ENCODE measurements at places on chromosomes 13 and 19.

- DNase-seq = no peak
Observed at GRCh38 chr13:111491659-111492058, 171.2 kb downstream of the TEX29 start.

DNA sequence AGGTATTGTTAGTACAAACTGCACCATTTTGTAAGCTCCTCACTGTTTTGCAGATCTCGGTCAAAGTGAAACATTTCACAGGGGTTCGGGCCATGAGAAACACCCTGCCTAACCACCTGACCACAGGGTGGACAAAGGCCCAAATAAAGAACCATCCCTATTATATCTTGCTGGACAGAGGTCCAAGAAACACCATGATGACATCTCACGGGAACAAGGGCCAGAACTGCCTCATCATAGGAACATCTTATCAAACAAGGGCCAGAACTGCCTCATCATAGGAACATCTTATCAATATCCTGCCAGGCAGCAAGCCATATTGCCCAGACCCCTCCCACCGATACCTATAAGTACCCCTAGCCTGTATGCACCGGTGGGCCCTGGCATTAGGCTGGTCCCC is 99.7 kb downstream of the PCDH9 start:
- DNase-seq = no peak

DNA sequence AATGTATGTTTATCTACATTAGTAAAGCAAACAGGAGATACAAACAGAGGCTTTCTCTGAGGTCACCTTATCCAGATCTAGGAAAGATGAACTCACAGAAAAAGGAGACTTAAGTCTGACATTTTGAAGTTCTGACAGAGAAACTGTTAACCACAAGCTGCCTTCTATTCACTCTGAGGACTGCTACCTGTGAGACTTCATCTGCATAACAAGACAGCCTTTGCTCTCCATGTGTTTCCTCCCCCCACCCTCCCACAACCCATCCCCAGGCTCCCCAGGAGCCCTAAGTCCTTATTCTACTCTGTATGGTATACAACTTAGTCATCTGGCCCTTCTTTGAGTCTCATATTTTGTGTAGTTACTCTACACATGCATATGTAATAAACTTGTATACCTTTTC is 699.0 kb downstream of the FGF9 start:
- no peak for DNase-seq

- DNase-seq = no peak
Observed at GRCh38 chr13:33134213-33134612, 118.0 kb downstream of the KL start.

DNA sequence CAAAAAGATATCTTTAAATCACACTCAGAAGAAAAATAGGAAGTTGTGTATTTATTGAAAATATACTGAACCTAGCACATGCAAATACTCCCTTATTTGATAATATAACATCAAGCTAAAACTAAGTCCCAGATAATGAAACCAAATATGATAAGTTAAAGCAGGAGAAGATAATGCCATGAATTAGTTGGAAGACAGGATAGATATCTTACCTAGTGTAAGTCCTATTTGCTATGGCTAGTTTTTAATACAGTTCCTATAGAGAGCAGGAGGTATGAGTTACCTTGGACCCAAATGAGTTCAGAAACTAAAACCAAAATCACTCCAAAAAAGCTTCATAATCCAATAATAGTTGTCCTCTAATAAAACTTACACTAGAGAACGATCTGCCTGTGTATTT is 1407.1 kb upstream of the MIR17HG start:
- no peak for DNase-seq

DNA sequence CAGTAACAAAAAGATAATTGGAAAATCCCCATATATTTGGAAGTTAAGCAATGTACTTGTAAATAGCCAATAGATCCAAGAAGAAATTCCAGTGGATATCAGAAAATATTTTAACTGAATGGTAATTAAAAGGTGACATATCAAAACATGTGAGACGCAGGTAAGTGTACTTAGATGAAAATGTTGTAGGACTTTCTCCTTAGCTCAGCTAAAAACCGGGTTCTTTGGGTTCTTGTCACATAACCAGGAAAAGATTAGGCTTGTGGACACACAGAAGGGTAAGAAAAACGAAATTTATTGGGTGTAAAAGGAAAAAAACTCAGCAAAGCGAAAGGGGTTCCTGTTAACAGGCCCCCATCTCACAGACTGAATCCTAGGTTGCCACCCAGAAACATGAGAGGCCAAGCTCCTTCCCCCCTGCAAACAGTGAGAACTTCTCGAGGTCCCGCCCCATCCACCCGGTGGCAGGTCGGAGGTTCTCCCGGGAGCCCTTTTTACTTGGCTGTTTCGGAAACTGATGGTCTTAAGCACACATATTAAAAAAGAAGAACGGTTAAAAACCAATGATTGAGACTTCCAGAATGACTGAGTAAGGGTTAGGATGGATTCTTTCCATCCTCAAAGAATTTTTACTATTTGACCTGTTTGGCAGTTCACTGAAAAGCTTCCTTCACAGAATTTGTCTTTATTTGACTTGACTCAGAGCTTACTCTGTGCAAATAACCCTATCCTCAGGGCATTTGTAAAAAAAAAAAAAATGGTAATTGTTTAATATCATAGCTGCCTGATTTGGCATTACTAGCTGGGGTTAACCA is 3.1 kb upstream of the CCDC70 start:
- DNase-seq = no peak

GRCh38 chr13:43128504-43128961 is 105.1 kb downstream of the DNAJC15 start:
- no peak for DNase-seq

DNA sequence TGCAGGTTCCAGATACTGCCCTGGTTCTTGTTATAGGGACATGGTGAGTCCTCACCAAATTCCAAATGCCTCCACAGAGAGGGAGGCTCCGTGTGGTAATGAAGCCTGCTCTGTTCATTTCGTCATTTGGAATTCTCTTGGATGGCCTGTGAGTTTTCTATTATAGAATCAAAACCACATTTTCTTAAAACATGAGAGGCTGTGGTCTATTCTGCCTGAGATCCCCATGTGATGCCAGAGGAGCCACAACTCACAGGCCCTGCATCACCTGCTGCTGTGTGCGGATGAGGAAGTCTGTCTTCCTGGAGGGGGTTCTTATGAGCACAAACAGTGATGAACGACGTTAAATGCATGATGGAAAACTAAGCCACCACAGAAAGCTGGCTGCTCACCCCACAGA is 264.4 kb downstream of the UQCRFS1 start:
- DNase-seq = no peak

DNA sequence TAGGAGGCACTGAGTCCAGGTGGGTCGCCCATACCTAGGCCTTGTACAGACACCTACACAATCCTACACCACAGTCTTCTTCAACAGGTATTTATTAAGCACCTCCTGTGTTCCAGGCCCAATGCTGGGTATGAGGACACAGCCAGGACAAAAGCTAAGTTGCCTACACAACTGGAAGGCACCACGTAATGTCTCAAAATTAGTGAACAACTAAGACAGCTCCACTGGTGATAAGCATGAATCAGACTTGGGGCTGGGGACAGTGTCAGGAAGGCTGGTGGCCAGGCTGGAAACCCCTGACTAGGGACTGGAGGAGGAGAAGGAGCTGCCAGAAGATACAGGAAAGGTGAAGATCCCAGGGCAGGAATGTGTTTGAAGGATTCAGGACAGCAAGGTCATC is 2.4 kb downstream of the SMIM24 start:
- no peak for DNase-seq

DNA sequence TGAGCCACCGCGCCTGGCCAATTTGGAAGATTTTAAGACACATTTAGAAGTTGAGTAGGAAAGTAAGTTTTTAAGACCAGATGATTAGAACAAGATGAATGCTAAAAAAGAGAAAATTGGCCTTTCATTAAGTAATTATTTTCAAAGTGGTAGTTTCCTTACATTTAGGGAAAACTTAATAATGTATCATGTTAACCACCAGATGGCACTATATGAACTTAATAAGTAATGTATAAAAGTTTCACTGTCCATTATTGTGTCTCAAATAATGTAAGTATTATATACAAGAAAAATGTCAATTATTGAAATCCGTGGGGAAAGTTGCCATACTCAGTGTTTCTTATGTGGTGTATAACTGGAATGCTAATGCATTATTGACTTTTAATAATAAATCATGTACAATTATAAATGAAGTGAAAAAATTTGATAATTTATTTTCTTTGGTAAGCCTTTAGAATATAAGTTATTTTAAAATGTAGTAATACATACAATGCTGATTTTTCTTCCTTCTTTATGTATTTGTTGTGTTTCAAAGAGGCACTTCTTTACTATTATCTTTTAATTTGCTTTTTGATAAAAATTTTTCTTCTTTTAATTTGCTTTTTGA is 29.2 kb downstream of the COG6 start:
- no peak for DNase-seq

GRCh38 chr19:55590109-55590508 is 9.2 kb downstream of the FIZ1 start:
- DNase-seq = no peak

GRCh38 chr13:45695198-45695730 is 6.9 kb upstream of the CBY2 start:
- no peak for DNase-seq

DNA sequence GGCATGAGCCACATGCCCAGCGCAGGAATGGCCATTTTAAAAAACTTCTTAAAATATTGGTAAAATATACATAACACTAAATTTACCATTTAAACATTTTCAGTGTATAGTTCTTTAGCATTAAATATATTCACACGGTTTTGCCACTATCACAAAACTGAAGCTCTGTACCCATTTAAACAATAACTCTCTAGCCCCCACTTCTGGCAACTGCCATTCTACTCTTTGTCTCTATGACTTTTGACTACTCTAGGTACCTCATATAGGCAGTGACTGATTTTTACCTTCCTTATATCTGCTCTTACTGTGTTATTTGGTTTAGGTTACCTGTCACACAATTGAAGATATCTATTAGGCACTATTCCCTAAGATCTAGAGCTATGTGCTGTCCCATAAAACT is 2.3 kb upstream of the KBTBD7 start:
- DNase-seq = no peak

GRCh38 chr13:33381906-33382305 is 96.4 kb upstream of the STARD13 start:
- no peak for DNase-seq

GRCh38 chr19:49749055-49749716 is 13.9 kb downstream of the TSKS start:
- DNase-seq = no peak

DNA sequence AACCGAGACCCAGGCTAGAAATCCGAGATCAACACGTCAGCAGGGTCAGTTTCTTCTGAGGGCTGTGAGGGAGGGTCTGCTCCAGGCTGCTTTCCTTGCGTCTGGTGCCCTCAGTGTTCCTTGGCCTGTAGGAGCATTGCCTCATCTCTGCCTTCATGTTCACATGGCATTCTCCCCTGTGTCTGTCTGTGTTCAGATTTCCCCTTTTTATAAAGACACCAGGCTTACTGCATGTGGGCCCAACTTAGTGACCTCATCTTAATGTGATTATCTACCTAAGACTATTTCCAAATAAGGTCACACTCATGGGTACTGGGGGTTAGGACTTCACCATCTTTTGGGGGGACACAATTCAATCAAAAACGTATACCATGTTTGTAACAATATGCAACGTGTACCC is 57.2 kb upstream of the C1QTNF9 start:
- no peak for DNase-seq

- DNase-seq = no peak
Observed at GRCh38 chr19:1585243-1585580, 7.5 kb downstream of the MBD3 start.

DNA sequence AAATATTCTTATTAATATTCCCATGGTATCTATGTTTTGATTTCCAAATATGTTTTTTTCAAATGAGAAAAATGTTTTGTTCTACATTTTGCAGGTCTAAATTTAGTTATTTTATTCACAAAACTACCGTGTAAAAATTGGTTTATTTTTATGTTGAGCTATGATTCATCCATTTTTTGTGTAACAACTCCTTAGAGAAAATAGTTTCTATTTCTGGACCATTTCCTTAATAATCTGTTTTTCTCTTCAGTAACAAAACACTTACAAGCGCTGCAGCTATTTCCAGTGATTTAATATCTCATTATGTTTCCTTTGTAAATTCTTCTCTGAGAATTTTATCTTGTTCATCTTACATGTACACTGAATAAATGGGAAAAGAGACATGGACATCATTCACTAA is 550.7 kb upstream of the SLITRK5 start:
- DNase-seq = no peak

DNA sequence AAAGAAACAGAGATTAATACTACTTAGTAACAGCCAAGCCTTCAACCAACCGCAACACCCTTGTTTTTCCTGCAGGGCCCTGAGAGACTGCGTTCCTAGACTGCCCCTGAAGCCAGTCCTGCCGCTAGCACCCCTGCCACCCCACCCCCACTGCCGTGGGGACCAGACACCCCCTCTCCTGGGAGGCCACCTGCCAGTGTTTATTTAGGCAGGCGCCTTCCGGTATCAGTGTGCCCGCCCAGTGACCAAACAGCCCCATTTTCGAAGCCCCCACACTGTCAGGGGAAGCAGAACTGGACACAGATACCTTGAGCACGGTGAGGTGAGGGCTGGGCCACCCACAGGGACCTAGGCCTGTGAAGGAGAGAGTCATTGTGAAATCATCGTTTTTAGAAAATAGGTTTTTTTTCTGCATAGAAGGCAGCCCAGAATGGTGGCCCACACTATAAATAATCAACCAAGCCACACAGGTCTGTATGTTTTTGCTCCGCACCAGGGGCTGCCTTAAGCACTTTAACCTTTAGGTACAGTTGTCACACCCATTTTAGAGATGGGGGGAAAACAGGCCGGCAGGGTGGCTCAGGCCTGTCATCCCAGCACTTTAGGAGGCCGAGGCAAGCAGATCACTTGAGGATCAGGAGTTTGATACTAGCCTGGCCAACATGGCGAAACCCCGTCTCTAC is 3.5 kb upstream of the TLE5 start:
- DNase-seq = no peak

DNA sequence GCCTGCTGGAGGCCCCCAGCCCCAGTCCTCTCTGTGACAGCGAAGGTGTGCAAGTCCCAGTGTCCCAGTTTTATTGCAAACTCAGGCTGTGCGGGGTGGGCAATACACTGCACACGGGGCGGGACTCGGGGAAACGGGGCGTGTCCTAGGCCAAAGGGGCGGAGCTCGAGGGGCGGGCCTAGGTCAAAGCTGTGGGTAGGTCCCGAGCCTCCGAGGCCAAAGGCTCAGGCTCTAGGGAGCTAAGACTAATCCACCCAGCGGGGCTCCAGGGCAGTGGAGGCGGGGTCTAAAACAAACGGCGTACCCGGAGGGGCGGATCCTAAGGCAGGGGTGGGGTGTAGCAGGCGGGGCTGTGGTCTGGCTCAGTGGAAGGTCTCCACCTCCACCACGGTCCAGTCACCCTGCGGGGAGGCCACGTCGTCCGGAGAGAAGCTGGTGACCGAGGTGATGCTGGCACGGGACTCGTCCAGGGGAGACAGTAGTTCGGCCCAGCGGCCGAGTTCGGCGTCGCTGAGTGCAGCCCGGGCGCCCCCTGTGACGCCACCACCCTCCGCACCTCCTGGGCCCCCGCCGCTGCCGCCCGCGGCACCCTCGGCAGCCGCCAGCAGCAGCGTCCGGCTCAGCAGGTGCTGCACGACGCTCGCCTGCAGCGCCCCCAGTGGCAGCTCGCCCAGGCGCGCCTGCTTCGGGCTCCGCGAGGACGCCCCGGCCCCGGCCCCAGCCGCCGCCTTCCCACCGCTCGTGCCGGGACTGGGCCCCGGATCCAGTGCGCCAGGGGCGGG is 5.3 kb downstream of the PRR36 start:
- DNase-seq = no peak

Data from esophagus squamous epithelium (tissue), 5 donors.